ACHN (cell line): ENCODE measurements at places on chromosomes 6 and 20.

DNA sequence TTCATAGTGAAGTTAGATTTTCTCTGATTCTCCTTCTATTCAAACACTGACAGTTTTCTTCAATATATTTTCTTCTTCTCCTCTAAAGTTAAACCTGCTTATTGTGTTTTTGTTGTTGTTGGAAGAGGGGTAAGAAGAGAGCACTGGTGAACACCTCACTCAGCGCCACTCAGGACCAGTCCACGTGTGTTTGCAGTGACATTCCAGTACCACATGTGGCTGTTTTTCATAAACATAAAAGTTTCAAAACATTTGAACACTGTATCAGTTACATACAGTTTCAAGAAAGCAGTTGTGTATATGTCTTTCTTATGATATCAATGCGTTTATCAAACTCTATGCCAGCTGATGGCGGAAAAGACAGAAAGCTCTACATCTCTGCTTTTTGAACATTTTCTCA, 86.7 kb downstream of the HMGCLL1 start:
- DNase-seq = no peak

- no peak for DNase-seq
Measured at GRCh38 chr6:159324596-159324995, 155.4 kb downstream of the FNDC1 start.

DNA sequence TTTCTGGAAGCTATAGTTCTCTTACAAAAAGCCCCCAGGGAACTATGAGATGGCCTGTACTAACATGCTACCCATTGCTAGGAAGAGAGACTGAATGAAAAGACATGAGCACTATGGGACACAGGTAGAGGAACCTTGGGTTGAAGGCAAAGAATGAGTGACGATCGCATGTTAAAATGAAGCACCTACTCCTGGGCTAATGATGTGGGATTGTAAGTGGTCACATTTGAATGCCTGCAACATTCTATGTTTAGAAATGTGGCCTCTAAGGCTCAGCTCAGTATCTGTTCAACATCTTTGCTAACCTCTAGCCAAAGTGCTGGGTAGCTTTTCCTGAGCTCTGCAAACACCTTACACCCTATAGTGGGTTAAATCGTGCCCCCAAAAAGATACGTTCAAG, 5.2 kb upstream of the ZC3H12D start:
- DNase-seq = no peak

GRCh38 chr20:41047975-41048305, 19.3 kb downstream of the TOP1 start:
- DNase-seq = peak; percentile 56

DNA sequence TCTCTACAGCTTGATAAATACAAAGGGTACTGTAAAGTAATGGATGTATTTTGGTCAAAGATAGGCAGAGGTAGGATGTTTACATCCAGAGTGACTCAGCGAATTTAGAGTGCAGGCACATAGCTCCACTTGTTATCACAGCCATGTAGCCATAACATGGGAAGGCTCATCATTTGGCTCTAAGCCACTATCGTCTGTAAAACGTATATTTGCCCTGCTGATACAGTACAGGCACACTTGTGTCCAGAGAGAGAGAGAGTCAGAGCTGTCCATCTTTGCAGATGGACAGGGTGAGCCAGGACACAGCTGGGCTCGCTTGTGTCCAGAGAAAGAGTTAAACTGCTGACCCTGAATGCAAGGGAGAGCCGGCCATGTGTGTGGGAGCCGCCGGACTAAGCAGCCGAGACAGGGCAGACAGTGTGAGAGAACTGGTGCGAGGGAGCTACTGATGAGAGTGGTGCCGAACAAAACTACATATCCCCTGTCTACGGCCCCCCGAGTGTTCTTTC, 619.0 kb downstream of the DOK5 start:
- DNase-seq = no peak

DNA sequence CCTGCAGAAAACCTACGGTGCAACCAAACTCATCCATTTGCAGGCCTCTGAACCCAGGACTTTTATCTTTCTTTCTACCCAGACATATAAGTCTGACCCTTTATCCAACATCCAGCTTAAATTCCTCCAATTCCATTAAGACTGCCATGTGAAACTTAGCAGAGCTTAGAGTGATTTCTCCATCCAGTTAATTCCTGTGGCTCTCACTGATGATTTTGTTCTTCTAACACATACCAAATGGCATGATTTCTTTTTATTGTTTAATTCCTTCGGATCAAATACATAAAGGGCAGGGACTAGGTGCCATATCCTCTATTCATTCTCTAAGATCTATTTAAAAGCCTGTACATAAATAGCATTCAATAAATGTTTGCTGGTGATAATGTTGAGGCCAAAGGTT, 92.9 kb downstream of the TASP1 start:
- peak; percentile 26 for DNase-seq

DNA sequence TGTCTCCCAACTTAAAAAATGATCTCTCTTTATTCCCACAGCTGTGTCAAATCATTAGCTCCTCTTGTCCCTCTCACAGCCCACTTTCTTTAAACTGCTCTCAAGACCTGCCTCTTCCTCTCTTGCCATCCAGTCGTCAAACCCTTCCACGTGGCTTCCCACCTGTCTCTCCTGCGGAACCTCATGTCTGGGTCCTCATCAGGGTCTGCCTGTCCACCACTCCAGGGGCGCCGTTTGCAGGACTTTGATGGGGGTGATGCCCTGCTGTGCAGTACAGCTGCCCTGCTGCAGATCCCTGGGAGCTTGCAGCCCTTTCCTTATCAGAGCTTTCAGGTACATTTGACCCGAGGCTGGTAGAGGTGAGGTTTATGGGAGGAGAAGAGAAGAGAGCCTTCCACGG, 114.8 kb downstream of the DHX35 start:
- DNase-seq = no peak

DNA sequence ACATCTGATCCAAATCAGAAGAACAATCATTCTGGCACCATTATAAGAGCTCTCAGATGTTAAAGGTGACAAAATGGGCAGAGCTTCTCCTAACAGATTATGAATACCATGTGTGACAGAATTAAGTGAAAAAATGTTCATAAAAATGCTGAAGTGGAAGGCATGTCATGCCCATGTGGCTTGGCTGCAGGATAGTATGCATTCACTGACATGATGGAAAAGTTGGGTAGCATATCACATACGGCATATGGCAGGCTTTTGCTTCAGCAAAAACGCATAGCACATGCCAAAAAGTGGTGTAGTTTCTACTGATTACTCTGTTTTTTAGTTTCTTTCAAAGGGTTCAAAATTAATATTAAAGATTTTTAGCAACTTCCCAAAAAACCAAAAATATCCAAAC, 731.5 kb upstream of the EPHA7 start:
- DNase-seq = no peak

DNA sequence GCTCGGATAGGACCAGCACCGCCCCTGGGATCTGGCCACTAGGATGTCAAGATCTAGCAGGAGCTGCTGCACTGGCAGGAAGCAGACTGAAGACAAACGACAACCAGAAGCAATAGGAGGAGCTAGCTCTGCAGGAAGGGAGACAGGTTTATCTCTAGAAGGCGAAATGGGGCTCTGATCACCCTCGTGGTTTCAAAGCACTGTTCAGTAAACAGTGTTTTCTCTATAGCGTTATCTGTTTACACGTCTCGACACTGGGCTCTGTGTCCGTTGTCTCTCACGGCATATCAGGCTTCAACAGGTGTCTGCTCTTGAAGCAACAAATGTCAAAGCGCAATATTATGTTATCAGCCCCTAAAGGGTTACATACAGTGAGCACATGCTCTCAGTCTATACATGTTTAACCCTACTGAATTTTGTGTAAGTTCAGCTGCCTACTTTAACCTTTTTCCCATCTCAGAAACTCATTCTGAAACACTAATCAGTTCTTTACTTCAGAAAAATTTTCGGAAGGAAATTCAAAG, 23.8 kb downstream of the TMEM14B start:
- no peak for DNase-seq

GRCh38 chr20:43460172-43460829, 2.6 kb downstream of the SRSF6 start:
- no peak for DNase-seq

- DNase-seq = no peak
Measured at GRCh38 chr6:43850314-43851203, 80.5 kb downstream of the VEGFA start.

DNA sequence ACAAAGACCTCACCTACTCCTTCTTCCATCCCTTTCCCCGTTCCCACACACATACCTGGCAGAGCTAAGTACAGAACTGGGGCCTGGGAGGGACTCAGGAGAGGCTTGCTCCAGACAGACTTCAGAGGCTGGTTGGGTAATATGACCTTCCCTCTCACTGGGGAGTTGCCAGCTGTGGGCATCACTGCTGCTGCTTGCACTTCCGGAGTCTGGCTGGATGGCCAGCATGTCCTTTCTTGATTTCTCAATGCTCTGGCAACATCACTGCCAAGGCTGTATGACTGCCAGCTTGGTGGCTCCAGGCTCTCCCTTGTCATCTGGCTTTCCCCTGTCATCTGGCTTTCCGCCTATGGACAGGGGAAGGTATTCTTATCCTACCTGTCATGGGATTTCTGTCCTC, 47.8 kb downstream of the CDH22 start:
- DNase-seq = no peak

- DNase-seq = no peak
Measured at GRCh38 chr6:14863902-14864850, 381.7 kb upstream of the JARID2 start.

GRCh38 chr6:84052204-84052882, 18.8 kb downstream of the MRAP2 start:
- DNase-seq = no peak

GRCh38 chr20:19995220-19995863, 21.8 kb upstream of the NAA20 start:
- peak; percentile 39 for DNase-seq

GRCh38 chr20:45589725-45590124, 10.6 kb upstream of the WFDC8 start:
- peak; percentile 61 for DNase-seq

DNA sequence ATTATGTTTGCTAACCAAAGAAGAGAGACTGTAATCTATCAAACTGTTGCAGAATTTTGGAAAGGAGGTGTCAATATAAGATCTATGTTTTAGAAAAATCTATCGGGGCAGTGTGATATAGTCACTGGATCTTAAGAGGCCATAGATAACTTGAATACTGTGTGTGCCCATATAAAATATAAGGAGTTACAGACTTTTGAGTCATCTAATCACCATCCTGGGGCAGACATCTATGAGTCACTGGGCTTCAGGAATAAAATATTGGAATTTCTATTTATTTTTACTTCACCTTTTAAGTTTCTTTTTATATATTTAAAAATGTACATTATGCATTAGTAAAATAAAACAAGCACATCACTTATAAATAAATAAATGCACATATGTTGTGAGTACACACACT, 509.3 kb upstream of the MAN1A1 start:
- DNase-seq = no peak

DNA sequence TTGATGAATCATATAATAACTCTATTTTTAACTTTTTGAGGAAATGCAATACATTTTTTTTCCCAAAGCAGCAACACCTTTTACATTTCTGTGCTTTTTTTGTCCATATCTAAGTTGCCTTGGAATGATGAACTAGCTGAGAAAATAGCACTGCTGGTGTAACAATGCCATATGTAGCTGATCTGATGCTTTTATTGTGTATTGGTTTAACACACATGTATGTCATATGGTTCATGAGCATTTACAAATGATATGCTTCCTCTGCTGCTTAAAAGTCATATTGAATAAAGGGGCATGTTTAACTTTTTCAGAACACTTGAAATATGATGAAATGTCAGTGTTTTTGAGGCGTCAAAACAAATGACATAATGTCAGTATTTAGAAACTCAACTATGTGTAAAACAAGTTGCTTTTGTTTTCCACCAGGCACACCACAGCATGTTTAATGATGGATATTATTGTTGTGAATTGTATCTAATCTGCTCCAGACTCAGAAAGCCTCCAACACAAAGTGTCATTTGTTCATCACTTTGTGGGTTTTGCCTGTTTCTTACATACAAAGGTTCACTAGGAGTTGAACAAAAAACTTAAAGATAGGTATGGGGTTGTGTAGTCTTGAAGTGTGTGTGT, 775.8 kb upstream of the FLRT3 start:
- DNase-seq = no peak

- no peak for DNase-seq
Measured at GRCh38 chr20:45845452-45845851, 11.7 kb downstream of the ACOT8 start.

GRCh38 chr20:58000861-58001260, 227.6 kb downstream of the ANKRD60 start:
- DNase-seq = no peak

DNA sequence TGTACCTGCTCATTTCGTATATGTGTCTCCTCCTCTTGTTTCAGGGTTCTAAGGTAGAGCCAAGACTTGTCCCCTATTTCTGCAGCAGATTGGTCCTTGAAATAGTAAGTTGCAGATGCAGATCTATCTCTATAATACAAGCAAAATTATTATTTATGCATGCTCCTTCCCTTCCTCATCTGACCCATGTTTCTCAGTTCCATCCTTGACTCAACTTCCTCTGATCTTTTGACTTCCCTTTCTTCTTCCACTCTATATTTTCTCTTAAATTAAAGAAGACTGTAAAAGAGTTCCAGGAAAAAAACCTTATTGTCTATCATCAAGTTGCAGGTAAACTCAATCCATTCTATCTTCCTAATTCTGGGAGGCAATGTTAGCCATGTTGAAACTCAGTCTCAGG, 23.7 kb downstream of the PLA2G7 start:
- no peak for DNase-seq

DNA sequence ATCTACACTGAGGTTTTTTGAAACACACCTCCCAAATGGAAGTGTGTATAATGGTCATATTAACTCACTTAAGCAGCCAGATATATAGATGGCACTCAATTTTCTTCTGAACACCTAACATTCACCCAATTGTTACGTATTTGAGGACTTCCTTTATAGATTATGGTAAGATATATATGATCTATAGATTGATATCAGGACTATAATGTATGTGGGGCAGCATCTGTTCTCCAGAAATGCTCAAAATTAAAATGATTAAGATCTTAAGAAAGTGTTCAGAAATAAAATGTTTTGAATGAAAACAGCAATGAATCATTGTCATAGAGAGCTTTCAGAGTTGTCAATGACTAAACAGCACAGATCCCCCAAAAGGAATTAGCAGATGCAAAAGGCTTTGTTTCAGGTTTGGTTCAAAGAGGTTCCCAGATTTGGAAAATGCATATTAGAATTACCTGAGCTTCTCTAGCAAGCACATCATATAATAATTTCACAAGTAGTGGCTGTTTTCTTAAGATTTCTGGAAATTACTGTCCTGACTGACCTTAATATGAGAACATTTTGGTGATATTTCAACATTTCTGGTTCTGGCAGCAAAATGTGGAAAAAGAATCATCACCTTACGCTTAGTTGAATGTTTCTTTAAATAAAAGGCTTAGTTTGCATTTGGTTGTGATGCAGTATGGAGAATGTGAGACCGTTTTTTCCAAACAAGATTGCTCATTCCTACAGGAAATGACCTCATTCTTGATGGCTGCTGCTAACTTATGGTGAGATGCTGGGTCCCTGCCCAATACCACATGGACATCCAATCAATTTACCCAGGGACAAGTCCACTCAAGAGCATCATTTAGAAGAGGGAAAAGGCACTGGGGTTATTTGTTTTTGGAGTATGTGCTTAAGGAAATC, 31.5 kb downstream of the TRAF3IP2 start:
- peak; percentile 53 for DNase-seq

- no peak for DNase-seq
Measured at GRCh38 chr6:168619560-168620314, 178.8 kb downstream of the SMOC2 start.
